ENCODE measurements at places on chromosomes 7 and 10.

DNA sequence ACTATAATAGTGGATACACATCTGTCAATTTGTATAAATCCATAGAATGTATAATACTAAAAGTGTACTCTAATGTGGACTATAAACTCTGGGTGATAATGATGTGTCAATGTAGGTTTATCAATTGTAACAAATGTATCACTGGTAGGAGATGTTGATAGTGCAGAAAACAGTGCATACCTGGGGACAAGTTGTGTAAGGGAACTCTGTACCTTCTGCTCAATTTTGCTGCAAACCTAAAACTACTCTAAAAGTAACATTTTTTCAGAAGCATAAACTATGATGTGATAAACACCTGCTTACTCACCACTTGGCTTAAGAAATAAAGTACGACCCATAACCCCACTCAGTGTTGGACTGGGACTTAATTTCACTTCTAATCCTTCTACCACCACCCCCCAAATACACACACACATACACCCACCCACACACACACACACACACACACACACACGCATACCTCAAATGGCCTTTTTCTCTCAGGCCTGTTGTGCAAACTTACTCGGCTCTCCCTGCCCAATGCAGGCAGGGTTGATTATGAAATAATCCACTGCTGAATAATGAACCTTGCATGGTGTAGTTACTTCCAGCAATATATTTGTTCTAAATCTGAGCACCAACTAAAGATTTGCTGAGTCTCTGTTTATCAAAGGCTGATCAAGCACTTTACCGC is 154.1 kb upstream of the KMT2E start:
- DNase-seq = no peak

GRCh38 chr7:16978358-16979244 is 96.8 kb upstream of the AGR3 start:
- no peak for DNase-seq

DNA sequence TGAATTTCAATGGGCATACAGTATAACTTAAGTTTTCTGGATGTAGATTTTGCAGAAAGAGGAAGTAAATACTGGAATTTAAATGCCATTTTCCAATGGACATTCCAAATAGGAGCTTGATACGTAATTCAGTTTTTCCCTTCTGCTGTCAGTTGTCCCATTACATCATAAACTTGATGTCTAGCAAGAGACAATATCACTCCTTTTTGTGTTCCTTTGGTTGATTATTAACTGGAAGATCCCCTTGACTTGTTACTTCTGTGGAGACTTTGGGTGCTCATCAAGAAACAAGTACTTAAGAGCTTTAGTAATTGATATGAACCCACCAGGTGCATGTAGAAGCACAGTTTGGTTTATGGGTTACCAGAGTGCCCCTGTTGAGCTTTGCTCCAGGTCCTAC is 116.1 kb downstream of the ST7 start:
- no peak for DNase-seq

- DNase-seq = no peak
These were observed 467.4 kb downstream of the TYW1 start for GRCh38 chr7:67463983-67464382.

GRCh38 chr10:49183596-49184542 is 4.3 kb downstream of the TMEM273 start:
- no peak for DNase-seq

DNA sequence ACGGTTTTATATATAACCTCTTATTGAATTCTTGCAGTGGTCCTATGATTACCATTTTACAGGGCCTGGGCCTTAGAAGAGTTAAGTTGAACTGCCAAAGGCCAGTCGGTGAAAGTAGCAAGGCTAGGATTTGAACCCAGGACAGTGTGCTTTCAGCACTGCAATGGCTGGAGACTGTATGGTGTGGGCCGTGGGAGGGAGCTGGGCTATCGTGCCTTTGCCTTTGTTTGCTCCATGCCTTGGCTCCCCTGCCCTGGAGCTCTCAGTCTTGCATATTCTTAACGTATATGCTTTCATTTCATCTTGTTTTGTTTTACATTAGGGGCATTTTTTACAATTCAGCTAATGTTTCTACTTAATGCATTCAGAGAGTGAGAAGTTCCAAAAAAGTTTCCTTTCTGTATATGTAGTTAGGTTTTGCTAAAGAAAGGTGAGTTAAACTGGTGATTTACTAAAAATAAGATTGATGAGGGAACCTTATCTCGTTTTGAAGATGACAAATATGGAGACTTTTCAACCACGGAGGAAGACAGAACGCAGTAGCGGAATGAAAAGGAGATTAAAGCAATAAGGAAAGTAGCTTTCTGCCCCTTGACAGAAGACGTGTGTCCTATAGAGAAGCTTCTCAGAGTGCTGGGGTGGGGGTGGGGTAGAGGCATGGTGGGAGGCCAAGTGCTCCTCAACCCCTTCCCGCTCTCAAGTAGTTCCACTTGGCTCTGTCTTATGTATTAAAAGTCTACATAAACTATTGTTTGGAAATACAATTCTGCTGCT is 82.5 kb downstream of the RTKN2 start:
- DNase-seq = no peak

- no peak for DNase-seq
These were observed 38.0 kb upstream of the CAV2 start for GRCh38 chr7:116461500-116461899.

DNA sequence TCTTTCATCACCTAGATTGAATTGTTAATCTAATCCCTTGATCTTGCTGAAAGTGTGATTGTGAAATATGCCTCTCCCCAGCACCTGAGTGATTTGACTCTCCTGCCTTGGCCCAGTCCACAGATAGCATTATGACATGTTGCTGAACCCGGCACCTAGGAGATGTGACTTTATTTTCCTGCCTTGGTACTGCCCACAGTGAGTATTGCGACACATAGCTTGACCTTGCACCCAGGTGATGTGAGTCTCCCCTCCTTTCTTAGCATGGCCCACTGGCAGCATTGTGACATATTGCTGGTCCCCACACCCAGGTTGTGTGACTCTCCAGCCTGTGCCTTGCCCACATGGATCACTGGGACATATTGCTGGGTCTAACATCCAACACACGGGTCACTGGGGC is 32.5 kb upstream of the ZNF107 start:
- DNase-seq = no peak

DNA sequence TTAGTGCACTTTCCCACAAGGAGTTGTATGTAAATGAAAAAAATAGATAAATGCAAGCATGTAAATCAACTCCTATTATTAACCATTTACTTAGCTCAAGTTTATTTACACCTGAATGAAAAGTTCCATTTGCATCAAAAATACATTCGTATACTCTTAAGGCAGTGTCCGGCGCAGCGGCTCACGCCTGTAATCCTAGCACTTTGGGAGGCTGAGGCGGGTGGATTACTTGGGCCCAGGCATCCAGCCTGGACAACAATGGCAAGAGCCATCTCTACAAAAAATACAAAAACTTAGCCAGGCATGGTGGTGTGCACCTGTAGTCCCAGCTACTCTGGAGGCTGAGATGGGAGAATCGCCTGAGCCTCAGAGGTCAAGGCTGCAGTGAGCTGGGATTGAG is 4.2 kb upstream of the IDI2 start:
- DNase-seq = no peak

- no peak for DNase-seq
These were observed 3.8 kb downstream of the PTER start for GRCh38 chr10:16440396-16441133.

- no peak for DNase-seq
These were observed 212.8 kb downstream of the PTN start for GRCh38 chr7:137130751-137131158.

GRCh38 chr7:91431601-91432000 is 167.4 kb downstream of the FZD1 start:
- DNase-seq = no peak

GRCh38 chr7:100855515-100855914 is 3.0 kb downstream of the SLC12A9 start:
- DNase-seq = no peak

DNA sequence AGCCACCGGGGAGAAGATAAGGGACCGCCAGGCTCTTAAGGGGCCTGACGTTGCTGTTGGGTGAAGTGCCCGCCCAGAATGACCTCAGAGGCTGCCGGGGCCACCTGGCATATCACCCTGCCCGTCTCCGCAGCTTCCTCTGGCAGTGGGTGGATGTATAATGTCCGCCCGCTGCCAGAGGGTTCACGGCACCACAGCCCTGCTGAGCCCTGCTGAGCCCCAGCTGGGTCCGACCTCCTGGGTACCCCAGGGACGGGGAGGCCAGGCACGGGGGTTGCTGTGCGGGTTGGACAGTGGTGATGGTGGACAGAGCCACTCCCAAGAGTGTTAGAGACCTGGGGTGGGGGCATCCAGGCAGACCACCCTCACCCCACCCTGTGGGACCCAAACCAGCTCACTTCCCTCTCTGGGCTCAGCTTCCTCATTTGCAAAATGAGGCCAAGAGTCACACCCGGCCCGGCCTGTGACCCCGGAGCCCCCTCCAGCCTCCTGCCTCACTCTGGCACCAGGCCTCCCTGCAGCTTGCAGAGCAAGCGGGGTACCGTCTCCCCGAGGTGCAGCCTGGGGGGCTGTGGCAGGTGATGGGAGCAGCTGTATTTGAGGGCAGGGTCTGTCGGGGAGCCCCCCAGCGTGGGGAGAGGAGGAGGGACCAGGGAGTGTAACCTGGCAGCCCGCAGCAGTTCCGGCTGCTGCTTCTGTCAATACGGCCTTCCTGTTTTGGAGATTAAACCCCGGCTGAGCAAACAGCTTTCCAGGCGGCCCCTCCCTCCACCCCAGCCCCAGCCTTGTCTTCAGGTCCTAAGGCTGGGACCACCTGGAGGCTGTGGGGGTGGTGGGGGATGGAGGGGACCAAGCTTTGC is 8.4 kb upstream of the LFNG start:
- DNase-seq = no peak

DNA sequence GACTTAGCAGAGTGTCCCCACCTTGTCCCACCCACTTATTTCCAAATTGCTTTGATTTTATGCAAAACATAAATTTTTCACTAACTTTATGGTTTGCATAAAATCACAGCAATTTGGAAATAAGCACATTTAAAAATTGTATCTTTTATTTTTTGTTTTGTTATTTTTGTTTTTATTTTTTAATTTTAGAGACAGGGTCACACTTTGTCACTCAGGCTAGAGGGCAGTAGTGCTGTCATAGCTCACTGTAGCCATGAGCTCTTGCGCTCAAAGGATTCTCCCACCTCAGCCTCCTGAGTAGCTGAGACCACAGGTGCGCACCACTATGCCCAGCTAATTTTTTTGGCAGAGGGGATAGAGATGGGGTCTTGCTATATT is 43.2 kb downstream of the APBB1IP start:
- DNase-seq = no peak

GRCh38 chr7:8509621-8510020 is 76.2 kb downstream of the NXPH1 start:
- no peak for DNase-seq

DNA sequence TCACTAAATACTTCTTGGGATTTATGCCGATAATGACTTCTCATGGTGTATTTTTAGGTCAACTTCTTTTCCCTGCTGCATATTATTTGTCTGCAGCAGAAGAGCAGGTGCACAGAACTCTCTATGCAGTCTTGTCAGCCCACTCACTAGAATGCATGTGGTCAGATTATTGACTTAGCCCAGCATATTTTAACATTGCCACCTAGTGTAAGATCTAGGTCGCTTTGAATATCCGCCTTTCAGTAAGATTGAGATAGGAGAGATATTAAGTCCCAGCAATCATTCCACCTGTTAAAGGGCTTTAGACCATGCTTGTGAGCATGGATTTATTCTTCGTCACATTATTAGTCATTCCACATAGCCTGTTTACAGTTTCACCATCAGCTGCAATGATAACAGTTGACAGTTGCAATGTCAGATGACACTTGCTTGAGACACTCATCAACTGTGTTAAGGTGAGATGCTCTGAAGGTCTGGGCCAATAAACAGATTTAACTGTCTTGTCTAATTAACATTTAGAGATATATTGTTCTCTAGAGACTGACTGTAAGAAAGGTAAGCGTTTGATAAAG is 491.7 kb downstream of the ARL4A start:
- DNase-seq = no peak

GRCh38 chr10:15293862-15294842 is 76.9 kb downstream of the FAM171A1 start:
- no peak for DNase-seq

DNA sequence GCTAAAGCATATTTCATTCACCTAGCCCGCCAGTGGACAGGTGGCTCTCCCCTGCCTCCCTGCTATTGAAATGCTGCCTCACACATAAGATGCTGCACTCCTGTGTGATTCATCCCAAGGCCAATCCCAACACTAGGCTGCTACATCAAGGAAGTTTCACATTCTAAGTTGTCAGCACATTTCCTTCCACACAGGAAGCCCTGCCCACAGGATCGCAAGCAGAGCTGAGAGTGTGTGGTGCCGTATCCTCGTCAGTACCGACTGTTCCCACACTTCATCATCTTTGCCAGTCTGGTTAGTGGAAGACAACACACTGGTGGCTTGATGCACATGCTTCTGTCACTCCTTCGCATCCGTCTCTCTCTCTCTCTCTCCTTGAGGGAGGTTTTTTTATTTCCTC is 194.3 kb upstream of the PPP2R2D start:
- no peak for DNase-seq

DNA sequence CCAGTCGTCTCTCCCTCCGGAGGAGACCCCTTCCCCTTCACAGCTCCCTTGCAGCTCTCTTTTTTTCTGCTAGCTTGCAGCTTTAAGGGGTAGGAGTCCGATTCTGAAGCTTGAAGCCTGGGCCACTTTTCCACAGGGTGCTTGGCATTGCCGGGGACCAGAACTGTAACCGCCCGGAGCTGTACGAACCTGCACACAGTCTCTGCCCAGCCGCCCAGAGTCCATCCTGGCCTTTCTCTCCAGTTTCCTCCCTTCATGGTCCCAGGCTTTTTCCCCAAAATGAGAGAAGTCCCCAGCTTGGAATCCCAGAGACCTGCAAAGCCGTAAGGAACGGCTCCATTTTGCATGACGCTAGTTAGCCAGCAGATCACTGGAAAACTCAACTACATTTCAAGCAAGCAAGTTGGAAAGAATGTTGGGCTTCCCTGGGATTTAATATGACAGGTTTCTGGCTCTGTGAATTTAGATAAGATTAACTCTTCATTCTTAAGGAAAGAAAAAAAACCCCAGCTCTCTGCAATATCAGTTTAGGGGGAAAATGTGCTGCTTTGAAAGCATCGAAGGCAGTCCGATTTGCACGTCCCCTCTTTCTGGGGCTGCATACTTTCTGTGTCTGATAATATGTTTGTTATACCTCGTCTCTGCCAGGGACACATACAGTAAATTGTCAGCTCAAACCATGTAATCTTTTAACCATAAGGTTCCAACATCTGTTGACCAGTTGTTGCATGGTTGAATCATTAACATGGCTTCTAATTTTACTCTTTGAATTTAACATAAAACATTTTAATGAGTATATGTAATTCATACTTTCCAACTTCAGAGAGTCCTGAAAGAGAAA is 190.0 kb upstream of the LYZL2 start:
- no peak for DNase-seq

GRCh38 chr7:36277249-36277542 is 112.5 kb upstream of the ANLN start:
- no peak for DNase-seq

GRCh38 chr7:137925091-137925490 is 76.8 kb downstream of the CREB3L2 start:
- DNase-seq = no peak

DNA sequence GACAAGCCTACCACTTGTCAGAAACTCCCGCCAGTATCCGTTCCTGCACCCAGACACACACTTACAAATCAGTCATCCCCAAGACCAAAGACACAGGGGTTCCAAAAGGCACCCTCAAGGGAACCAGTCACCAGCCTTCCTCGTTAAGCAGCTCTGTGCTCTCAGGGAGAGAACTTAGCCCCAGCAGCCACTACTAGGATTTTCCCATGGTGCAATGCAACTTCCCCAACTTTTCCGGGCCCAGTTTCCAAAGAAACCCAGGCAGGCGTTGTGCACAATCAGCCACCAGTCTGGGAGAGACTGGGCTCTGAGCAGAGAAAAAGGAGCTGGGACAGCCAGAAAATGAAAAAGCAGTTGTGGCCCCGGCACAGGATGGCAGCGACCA is 1.2 kb downstream of the DLG5 start:
- DNase-seq = no peak
